ENCODE measurements at places on chromosomes 2 and 18. TPM values are rescaled to one million over a fixed set of nuclear protein-coding genes. Genes with fewer than 3 reads are reported as not detected.

Gene TM4SF20
- under 0.01 TPM for total RNA-seq

Gene CPO
- total RNA-seq: not detected

Gene GALNT3
- 2.0 TPM for total RNA-seq

Gene ZSWIM2
- not detected for total RNA-seq

Gene ADGRF3
- total RNA-seq: not detected

Gene KCNG2
- not detected for total RNA-seq

Gene SLC4A5
- not detected for total RNA-seq

Gene GKN1
- total RNA-seq: not detected

Gene GNLY
- total RNA-seq: not detected

Gene EVX2
- not detected for total RNA-seq

Gene ALS2
- 42.3 TPM for total RNA-seq

Gene PLEK
- total RNA-seq: under 0.01 TPM

Gene BOLL
- not detected for total RNA-seq

Gene MATN3
- total RNA-seq: 1.1 TPM

Gene SIX2
- total RNA-seq: not detected

Gene AGXT
- not detected for total RNA-seq

Gene RNF144A
- 0.28 TPM for total RNA-seq

Gene LHCGR
- total RNA-seq: under 0.01 TPM

Gene UGT1A10
- not detected for total RNA-seq

Gene SLC9A4
- total RNA-seq: not detected

Gene HOXD1
- not detected for total RNA-seq

Gene SAG
- not detected for total RNA-seq

Gene TRIB2
- total RNA-seq: 12.7 TPM

Gene EIF4E2
- total RNA-seq: 149 TPM

Gene PRADC1
- total RNA-seq: 13.1 TPM

Gene SERPINB5
- total RNA-seq: not detected

Gene HNRNPA3
- 35.6 TPM for total RNA-seq

Gene MARCHF4
- total RNA-seq: 3.1 TPM

Gene NCOA1
- 11.3 TPM for total RNA-seq

Gene SP5
- not detected for total RNA-seq

Gene SCYGR4
- not detected for total RNA-seq

Gene DSEL
- total RNA-seq: 100 TPM

Gene CENPA
- total RNA-seq: 7.7 TPM

Gene SNTG2
- 0.56 TPM for total RNA-seq

Gene TXNDC2
- total RNA-seq: 0.18 TPM

Gene KCMF1
- 118 TPM for total RNA-seq

Gene CRYBA2
- not detected for total RNA-seq

Gene CIB4
- total RNA-seq: not detected

Gene PTPRN
- total RNA-seq: 5.2 TPM

Gene INO80D
- total RNA-seq: 5.0 TPM

Gene NOL4
- total RNA-seq: not detected

Gene ANKRD12
- total RNA-seq: 12.9 TPM

Gene THSD7B
- total RNA-seq: not detected
